ENCODE measurements at places on chromosomes 16 and 17.

DNA sequence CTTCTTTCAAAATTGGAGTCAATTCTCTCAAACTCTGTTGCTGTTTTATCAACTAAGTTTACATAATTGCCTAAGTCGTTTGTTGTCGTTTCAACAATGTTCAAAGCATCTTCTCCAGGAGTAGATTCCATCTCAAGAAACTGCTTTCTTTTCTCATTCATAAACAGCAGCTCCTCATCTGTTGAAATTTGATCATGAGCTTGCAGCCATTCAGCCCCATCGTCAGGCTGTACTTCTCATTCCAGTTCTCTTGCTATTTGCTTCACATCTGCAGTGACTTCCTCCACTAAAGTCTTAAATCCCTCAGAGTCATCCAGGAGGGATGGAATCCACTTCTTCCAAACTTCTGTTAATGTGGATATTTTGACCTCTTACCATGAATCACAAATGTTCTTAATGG lies 230.6 kb downstream of the IRF8 start:
- DNase-seq = no peak

- DNase-seq = no peak
Measured at GRCh38 chr17:73290399-73291259, 21.2 kb downstream of the CDC42EP4 start.

GRCh38 chr16:75250809-75251279 lies 580 bp downstream of the BCAR1 start:
- DNase-seq = no peak

DNA sequence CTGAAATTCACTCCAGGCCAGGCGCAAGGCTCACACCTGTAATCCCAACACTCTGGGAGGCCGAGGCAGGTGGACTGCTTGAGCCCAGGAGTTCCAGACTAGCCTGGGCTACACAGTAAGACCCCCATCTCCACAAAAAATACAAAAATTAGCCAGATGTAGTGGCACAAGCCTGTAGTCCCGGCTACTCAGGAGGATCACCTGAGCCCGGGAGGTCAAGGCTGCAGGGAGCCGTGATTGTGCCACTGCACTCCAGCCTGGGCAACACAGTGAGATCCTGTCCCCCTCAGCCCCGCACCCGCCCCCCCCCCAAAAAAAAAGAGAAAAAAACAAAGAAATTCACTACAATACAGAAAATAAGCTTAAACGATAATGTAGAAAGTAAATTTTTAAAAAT lies 31.5 kb downstream of the MBTPS1 start:
- DNase-seq = no peak

DNA sequence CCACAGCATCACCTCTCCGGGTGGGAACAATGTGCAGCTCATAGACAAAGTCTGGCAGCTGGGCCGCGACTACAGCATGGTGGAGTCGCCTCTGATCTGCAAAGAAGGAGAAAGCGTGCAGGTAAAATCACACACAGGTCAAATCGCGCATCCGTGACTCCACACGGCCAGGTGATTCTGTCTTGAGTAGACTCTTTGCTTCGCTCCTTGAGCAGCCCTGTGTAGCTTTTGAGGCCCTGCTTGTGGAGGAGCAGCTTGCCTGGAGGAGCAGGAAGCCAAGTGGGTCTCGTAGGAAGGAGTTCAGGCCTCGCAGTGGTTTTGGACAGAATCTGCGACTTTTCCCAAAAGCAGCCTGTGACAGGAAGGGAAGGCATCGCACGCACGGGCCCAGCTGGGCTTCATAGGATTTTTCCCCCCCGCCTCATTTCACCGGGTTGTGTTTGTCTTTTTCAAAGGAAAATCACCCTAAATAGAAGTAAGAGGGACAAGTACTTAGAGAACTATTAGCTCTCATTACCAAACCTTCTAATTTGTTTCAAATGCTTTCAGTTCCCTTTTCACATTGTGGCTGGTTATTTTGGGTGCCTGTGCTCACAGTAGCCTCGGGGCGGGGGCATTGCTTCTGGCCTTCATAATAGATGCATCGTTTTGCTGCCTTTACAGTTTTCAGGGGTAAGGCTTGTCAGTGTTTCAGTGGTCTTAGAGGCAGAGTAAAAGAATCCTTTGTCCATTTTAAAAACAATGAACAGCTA lies 71.5 kb downstream of the SEC14L1 start:
- DNase-seq = no peak

- no peak for DNase-seq
Measured at GRCh38 chr17:76643553-76644148, at the start of gene ST6GALNAC1. TSS of gene ST6GALNAC1 (minus strand) at chr17:76643757. CDS start at chr17:76643638, 119 bp downstream.

Measured in stimulated activated CD4-positive, alpha-beta T cell treated with anti-CD3 and anti-CD28 coated beads, Interleukin-1b, Interleukin-23, amount 100 ng/mL, for 24 hours (primary cell).